Head of caudate nucleus (tissue), 42 donors: ENCODE measurements at places on chromosomes 2 and 18.

- DNase-seq: no peak
These were observed 11.7 kb downstream of the HSBP1L1 start for GRCh38 chr18:79975985-79976680.

- no peak for DNase-seq
These were observed 357.4 kb upstream of the GULP1 start for GRCh38 chr2:187934236-187934635.

DNA sequence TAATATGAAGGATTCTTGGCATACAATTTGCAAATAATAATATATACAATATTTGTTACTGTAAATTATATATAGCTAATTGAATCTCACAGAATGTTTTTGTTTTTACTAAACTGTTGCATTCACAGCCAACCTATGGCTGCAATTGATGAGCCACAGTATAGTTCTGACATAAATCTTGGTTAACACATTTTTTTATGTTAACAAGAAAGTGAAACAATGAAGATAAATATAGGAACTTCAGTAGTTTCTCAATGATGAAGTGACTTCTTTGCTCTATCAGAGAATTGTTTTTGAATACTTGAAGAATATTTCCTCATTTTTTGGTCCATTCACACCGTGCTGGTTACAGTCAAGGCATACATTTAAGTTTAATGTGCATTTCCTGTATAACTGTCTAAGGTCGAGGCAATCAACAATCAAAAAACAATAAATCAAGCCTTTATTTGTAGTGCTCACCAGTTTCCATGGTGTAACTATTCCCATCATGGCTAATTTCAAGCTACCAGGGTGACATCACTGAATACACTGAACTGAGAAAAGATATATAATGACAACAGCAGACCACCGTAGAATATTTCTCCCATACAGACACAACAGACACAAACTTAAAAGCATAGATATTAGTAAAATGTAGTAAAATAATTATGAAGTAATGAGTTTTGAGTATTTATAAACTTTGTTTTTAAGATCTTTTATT is 12.9 kb upstream of the ETAA1 start:
- no peak for DNase-seq

GRCh38 chr2:10034333-10035052 is 8.9 kb upstream of the KLF11 start:
- DNase-seq: no peak

- DNase-seq: peak; percentile 16
These were observed 5.0 kb downstream of the RUFY4 start for GRCh38 chr2:218074031-218074430.

DNA sequence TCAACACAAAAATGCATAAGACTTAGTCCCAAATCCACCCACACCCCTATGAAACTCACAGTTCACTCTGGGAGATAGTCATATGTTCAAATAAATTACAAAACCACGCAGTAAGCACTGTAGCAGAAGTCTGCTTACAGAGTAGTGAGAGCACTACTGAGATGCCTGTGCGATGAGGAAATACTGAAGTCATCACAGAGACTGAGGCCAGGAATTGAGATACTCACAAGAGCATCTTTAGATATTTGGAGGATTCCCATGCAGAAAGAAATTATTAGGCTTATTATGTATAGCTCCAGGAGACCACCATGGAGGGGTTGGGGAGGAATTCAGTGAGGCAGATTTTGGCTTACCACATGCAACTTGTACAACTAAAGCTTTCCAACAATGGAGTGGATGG is 82.3 kb downstream of the ANTXR1 start:
- no peak for DNase-seq

DNA sequence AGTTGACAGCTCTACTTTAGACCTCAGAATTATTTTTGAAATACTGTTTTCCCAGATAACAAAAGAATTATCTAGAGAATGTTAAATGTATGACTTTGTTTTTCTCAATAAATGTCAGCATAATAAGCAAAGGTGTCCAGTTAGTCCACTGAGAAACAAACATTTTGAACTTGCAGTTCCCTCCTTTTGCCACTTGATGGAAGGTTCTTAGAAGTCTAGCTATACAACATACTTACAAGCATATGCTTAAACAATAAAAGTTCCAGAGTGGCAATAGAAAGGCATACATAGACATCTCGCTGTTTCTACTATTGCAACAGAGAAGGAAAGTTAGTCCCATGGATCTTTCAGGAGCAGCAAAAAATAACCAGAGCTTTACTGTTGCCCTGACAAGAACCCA is 11.8 kb downstream of the NDUFA10 start:
- DNase-seq: no peak

DNA sequence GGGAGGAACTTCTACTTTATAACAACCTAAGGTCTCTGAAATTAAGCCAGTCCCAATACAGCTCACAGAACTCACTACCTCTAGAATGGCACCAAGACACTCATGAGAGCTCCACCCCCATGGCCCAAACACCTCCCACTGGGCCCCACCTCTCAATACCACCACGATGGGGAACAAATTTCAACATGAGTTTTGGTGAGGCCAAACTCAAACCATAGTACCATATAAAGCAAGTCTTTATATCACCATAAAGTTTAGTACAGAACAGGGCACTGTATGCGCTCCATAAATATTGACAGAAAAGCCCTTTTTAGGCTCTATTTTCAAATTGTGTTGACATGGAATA is 3.3 kb downstream of the AFG3L2 start:
- no peak for DNase-seq

GRCh38 chr2:111091811-111092211 is 28.9 kb upstream of the BCL2L11 start:
- no peak for DNase-seq

- no peak for DNase-seq
These were observed 148.1 kb downstream of the ACKR3 start for GRCh38 chr2:236717729-236718128.

- DNase-seq: no peak
These were observed 101.6 kb upstream of the DLX2 start for GRCh38 chr2:172204309-172204708.

- no peak for DNase-seq
These were observed 79.8 kb downstream of the VAPA start for GRCh38 chr18:9993521-9994025.

- DNase-seq: no peak
These were observed 101.3 kb upstream of the ARHGAP28 start for GRCh38 chr18:6628187-6628586.

GRCh38 chr18:10241579-10241978 is 212.9 kb upstream of the APCDD1 start:
- DNase-seq: no peak

DNA sequence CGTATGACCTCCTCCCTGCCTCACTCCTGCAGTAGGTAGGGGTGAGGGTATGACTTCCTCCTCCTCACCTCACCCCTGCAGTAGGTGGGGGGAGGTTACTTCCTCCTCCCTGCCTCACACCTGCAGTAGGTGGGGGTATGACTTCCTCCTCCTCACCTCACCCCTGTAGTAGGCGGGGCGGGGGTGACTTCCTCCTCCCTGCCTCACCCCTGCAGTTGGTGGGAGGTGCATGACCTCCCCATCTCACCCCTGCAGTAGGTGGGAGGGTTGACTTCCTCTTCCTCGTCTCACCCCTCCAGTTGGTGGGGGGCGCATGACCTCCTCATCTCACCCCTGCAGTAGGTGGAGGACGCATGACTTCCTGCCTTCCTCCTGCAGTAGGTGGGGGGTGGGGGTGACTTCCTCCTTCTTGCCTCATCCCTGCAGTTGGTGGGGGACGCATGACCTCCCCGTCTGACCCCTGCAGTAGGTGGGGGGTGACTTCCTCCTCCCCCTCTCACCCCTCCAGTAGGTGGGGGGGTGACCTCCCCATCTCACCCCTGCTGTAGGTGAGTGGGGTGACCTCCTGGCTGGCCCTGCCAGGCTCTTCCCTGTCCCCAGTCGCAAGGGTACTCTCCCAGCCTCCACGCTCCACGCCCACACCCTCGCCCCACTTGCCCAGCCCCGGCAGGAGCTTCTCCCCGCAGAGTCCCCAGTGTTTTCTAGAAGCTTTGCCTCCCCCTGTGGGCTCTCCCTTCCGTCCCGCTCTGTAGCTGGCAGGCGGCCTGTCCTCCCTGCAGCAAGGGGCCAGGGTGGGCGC is 39.3 kb downstream of the TSHZ1 start:
- DNase-seq: no peak

- DNase-seq: no peak
These were observed 77.8 kb downstream of the SCN9A start for GRCh38 chr2:166297951-166298350.

GRCh38 chr18:59353079-59353680 is 5.9 kb downstream of the LMAN1 start:
- DNase-seq: no peak
